B cell (primary cell): ENCODE measurements at places on chromosomes 4 and X. TPM values are rescaled to one million over a fixed set of nuclear protein-coding genes. Genes with fewer than 3 reads are reported as not detected.

GRCh38 chr4:69718396-69719271 is 41.8 kb downstream of the SULT1B1 start:
- no peak for DNase-seq

DNA sequence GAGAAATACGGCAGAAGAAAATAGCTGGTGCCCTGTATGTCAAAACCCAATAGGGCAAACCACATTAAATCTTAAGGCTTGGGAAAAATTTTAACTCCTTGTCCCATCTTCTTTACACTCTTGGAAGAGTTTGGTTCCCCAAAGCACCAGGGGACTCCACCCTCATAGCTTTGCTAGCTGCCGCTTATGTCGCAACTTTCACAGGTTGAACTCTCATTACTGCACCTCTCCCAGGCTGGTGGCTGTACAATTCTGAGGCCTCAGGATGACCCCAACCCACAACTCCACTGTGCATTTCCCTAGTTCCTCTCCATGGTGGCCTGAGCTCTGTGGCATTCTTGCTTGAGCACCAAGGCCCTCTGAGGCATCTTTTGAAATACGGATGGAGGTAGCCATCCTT is 1478.8 kb downstream of the FAM133A start:
- DNase-seq: no peak

GRCh38 chr4:104944596-104944995 is 202.1 kb upstream of the TET2 start:
- DNase-seq: no peak

DNA sequence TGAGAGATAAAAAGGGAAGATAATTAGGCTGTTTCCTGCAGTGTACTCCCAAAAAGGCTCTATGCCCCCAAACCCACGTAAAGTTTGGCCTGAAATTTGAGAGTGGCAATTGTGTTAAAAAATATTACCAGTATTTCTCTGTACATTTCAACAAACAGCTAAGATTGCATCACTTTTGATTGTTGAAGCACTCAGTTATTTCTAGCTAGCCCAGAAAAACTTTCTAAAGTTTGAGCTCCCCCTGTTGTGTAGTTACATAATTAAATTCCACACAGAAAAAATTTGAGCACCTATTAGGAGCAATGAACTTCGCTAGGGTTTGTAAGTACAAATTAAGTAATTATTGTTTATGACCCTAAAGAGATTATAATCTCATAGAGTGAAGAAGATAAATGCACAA is 109.4 kb downstream of the DLG3 start:
- DNase-seq: no peak

- no peak for DNase-seq
Observed at GRCh38 chr4:137956256-137956655, 285.9 kb downstream of the SLC7A11 start.

Gene GPR50
- not detected in 2 replicates for polyA plus RNA-seq

DNA sequence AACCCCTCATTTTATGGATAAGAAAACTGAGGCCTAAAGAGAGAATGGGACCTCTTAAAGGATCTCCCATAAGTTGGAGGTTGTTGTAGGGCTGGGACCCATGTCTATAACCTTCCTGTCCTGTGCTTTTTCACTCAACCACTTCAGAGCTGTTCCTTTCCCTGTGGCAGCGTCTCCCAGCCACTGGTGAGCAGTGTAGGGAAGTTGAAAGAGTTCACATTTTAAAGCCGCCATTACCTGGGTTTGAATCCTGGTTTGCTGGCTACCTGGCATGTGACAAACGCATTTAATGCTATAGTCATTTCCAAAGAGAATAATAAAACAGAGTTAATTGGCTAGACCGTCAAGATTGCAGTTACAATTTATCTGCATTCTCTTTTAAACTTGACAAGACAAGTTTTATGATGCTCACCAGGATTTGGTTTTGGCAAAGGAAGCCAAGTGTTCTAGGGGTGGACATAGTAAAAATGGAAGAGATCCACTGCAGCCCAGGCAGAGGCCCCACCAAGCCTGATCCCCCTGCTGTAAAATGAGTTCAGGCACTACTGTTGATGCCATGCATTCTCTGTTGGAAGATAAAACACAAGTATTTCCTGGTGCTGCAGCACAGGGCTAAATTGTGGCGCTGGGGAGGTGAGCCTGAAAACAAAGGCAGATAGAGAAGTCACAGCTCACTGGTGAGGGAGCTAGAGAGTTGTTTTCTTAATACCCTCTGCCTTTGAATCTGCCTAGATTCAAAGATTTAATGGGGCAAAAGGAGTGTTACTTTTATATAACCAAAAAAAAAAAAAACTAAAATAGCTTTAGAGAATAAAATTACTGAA is 218.7 kb downstream of the NWD2 start:
- DNase-seq: no peak

DNA sequence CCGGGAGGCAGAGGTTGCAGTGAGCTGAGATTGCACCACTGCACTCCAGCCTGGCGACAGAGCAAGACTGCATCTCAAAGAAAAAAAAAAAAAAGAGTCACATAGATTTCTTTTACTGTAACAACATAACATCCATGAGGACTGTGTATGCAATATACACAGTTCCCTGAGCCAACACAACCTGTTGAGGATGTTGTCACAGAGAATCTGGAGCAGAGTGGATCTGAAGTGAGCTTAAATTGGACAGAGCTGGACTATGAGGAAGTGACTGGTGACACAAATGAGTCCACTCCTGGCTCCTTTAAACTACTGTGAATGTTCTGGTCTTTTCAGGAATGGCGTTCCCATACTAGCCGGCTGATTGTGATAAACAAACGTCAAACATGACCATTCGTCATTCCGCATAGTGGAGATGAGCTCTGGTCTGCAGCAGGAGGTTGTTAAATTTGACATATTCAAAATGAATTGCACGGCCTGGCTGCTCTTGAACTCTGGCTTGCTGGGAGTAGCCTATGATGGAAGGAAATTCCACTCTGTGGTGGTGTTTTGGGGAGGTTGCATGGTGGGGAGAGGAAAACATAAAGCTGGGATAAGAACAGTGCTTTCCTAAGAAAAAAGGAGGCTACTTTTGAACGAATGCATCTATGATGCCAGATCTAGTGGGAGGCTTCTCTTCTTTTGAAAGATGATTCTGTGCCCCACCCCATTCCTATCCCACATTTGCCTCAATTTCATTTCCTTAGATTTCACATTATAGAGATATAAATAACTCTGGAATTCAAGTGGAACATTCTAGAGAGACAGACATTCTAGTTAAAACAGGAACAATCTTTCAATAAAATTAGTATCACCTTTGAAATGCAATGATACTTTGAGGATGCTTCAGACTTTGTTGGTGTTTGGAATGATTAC is 149.5 kb downstream of the SHROOM3 start:
- DNase-seq: no peak

Gene SMR3B
- not detected in 2 replicates for polyA plus RNA-seq

- no peak for DNase-seq
Observed at GRCh38 chrX:31130457-31131220, 58.8 kb upstream of the FTHL17 start.

Gene CRMP1
- polyA plus RNA-seq: 0.13 and 0.30 TPM in 2 replicates

DNA sequence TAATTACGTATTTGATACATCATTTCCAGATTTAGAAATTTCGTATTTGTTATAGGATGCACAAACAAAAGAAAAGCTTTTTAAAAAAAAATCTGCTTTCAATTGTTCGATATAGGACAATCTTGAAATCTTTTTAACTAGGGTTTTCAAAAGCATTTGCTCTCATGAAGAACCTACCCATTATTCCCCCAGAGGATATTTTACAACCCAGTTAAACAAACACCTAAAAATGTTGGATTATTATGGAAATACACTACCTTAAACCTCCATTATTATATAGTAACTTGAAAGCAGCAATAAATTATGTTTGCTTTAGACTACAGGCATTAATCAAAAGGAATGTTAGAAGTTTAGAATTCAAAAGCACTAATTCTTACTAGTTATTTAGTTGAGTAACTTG is 110.5 kb downstream of the PTPN13 start:
- no peak for DNase-seq

GRCh38 chr4:87865960-87866598 is 33.3 kb downstream of the MEPE start:
- no peak for DNase-seq

DNA sequence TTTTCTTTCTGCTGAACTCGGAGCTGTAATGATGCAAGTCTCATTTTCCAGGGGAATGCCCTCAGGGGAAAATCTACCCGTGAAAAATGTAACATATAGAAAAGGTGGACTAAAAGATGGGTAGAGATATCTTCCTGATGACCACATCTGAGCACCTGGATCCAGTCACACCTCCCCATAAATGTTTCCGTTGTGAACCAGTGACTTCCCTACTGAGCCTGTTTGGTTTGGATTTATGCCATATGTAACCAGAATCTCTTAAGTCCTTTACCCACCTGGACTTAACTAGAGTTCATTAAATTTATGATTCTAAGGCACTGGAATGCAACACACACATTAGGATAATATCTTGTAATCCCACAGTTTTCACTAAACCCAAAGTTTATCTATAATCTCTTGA is 171.1 kb downstream of the ZNF330 start:
- DNase-seq: no peak

Gene SUPT20HL2
- polyA plus RNA-seq: not detected in 2 replicates

- DNase-seq: no peak
Observed at GRCh38 chr4:2250357-2251072, 8.6 kb upstream of the HAUS3 start.

GRCh38 chrX:151702026-151702714 is 6.9 kb downstream of the PRRG3 start:
- no peak for DNase-seq

DNA sequence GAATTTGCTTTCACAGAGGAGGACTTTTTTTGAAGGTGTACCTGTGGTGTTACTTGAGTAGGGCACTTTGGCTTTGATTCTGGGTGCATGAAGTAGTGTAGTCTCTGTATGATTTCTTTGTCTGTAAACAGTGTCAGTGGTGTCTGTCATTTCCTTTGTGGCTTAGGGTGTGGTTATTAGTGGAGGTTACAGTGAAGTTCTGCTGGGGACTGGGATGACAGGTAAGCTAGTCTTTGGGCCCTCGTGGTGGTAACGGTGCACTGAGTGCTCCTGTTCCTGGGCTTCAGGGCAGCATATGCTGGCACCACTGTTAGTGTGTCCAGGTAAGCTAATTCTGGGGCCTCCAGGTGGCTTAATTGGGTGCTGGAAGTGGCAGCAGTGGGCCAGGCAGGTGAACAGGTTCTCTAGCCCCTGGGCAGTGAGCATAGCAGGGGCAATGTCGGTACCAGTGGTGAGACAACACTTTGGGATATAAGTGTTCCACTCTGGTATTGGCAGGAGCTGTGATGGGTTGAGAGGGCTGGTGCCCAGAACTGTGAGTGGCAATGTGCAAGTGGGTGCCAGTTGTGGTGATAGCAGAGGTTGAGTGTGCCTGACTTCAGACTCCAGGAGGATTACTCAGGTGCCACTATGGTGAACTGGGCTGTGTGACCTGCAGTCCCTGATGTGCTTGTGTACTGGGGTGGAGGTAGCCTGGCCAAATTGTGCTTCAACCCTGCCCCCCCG is 26.0 kb upstream of the VSIG1 start:
- peak; percentile 21 for DNase-seq

DNA sequence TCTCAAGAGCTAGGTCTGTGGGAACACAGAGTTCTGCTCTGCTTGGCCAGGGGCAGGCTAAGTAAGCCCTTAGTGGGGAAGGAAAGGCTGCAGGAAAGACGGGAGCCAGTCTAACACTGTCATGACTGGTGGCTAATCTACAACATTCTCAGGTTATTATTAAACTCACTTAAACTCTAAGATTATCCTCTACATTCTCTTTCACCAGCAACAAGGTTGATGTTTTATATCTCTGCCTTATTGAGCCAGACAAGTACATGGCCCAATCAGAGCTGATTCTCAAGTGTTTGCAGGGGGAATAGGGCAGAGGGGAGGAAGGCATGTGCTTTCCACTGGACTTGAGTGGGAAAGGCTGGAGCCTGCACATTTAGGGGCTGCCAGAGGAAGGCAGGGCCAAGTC is 50.9 kb upstream of the FAM241A start:
- no peak for DNase-seq

DNA sequence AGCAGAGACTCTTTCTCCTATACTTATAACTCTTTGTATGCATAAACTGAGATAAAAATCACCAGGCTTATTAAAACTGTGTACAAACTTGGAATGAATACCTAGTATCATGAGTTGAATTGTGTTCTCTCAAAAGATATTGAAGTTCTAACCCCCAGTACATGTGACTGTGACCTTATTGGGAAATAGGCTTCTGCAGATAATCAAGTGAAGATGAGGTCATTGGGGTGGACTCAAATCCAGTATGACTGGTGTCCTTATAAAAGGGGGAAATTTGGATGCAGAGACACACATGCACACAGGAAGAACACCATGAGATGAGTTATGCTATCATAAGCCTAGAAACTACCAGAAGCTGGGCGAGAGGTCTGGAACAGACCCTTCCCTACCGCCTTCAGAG is 26.2 kb downstream of the ZNF827 start:
- DNase-seq: no peak

Gene COL4A6
- not detected in 2 replicates for polyA plus RNA-seq

DNA sequence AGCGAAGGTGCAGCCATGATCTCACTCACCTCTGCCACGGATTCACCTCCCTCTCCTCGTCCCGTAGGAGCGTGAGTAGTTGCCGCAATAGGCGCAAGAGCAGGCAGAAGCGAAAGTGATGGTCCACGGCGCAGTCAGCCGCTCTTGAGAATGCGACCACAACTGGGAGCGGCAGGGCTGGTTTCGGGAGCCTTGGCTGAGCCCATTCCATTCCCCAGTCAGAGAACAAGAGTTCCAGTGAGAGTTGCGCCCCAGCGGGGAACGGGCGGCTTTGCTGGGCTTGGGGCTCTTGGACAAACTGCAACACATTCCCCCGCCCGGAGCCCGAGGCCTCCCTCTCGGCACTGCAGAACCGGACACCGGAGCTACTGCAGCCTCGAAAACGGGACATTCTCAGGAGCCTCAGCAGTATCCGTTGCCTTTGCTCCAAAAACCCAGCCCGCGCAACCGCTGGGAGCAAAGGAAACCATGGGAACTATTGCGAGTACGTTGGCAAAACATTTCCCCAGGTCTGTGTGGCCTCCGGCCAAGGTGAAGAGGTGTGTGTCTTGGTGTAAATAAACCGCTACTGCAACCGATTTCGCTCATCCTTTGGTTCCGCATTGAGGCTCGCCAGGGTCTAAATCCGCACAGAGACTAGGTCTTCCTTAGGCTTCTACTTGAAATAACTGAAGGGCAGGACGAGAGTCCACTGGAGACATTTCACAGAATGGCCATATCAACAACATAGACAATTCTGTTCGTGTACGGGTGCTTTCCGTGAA is 5.7 kb upstream of the ZBTB33 start:
- DNase-seq: peak; percentile 75

Gene GLOD5
- not detected in 2 replicates for polyA plus RNA-seq

DNA sequence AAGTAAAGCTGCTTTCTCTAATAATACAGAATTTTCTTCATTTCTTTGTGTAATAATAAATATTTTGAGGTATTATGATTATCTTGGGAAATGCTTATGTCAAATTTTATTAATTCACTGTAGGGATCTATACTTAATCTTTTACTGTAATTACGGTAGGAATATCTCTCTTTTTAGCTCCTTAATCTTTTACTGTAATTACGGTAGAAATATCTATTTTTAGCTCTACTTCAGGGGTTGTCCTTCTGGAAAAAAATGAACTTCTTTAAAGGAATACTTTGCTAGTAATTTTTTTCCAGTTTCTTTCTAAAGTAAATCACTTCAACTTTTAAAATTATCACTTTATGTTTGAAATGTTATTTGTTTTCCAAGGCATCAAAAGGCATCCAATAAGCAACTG is 2229.4 kb upstream of the AGA start:
- no peak for DNase-seq
